Caco-2 (cell line): ENCODE measurements at places on chromosomes 3 and 15.

GRCh38 chr15:47870300-47870955 is 153.1 kb downstream of the SEMA6D start:
- no peak for DNase-seq

GRCh38 chr3:139120086-139121056 is 75.7 kb upstream of the PRR23C start:
- DNase-seq, result no peak

DNA sequence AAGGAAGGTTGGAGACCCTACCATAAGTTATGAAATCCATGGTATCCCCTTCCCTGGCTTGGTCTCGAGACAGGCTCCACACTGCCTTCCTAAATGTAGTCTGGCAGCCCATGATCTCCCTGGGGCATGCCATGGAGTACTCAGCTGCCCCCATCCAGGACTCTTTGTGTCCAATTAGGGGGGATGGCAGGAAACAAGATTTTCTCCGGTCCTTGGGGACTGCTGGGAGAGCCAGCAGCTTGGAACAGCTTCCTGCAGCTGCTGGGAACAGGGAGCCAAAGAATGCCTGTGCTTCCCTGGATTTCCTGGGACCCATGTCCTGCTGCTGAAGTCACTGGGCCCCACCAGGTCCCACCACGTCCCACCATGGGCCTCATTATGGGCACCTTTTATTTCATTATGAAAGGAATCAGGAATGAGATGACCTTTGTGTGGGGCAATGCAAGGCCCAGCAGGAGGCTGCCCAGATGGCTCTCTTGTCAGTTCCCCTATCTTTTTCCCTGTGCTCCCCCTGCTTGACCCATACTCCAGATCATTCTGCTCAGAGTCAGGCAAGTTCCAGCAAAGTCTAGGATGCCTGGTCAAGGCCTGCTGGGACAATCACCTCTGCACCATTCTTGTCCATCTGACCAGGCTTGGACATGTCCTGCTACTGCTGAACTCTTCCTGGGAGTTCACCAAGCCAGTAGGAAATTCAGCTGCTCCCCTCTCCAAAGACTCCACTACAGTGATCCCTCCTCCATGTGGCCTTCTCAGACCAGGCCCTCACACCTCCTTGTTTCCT is 15.0 kb upstream of the DAG1 start:
- DNase-seq, result no peak

- no peak for DNase-seq
These were observed 350.9 kb upstream of the KCNH8 start for GRCh38 chr3:18797378-18797777.

DNA sequence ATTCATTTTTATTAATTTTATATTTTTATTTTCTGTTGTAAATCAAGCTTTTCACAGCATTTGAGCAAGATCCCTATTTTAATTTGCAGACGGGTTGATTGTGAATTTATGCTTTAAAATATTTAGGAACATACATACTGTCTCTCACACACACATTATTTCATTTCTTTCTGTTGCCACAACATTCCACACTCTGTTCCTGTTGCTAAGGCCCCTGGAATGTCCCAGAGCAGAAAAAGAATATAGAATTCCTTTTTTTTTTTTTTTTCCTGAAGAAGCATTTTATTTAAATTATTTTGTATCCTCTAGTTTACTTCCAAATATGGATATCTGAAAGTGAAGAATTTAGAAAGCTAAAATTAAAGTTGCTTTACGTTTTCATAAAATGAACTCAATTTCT is 36.8 kb upstream of the SCAANT1 start:
- no peak for DNase-seq

- DNase-seq, result no peak
These were observed 12.7 kb upstream of the LMCD1 start for GRCh38 chr3:8488877-8489276.

DNA sequence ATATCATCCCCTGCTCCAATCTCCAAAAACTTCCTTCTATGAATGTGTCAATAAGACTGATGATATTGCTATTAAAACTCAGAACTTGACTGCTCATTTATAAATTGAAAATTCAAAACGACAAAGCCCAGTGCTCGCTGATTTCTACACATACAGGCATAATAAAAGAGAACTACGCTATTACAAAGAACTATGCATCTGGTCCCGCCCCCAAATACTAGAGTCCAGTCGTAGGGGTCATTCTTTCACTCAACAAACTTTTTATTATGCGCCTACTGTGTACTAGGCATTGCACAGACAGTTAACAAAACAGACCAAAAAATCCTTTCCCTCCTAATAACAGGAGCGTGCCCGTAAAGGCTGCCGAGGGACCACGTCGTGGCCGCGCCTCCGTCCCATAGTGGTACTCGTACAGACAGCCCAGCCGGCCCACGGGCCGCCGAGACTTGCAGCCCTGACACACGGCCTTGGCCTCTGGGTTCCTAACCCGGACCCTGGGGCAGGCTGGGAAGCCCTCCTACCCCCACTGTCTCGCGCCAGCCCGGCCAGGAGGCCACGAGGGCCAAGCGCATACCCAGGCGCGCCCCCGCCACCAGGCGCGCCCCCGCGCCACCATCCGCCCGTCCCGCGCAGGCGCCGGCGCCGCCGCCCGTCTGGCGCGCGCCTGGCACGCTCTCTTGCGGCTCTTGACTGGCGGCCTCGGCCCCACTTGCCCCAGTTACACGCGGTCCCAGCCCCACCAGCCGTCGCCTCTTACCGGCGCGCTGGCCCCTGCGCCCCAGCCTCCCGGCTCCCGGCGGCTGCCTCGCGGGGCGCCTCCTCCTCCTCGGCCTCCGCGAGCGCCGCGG is 757 bp downstream of the AVEN start:
- peak; percentile 74 for DNase-seq

GRCh38 chr3:73052857-73053256 is 8.6 kb upstream of the EBLN2 start:
- DNase-seq, result no peak

GRCh38 chr3:50010959-50011358 is 71.0 kb downstream of the RBM6 start:
- DNase-seq, result no peak

- no peak for DNase-seq
These were observed 441 bp upstream of the UCN2 start for GRCh38 chr3:48564022-48564421.

GRCh38 chr3:13620281-13620680 is 71.4 kb downstream of the FBLN2 start:
- DNase-seq, result no peak
